ENCODE measurements at places on chromosomes 1 and 21.
A peak's percentile ranks its signal among the peaks of the same experiment; 100 is the strongest.

GRCh38 chr1:154943649-154944400, 7.3 kb upstream of the PMVK start:
- DNase-seq, result no peak

DNA sequence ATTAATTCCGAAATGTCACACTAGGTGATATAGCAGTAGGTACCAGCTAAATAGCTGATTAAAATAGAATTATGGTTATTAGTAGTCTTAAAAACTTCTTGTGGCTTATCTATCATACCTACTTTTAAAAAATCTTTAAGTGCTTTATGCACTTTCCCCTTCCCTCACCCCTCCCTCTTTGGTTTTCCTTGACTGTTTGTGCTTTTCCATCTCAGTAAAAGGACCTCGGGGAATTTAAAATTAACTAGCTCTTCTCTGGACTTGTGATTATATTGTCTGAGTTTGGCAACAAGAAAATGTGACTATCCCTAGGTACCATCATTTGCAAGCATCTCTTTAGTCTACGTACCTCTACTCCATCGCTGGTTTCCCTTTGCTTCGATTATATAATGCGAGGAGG, 11.2 kb downstream of the COX20 start:
- DNase-seq, result no peak

- no peak for DNase-seq
Observed at GRCh38 chr1:68516066-68516465, 19.2 kb upstream of the DEPDC1 start.

- no peak for DNase-seq
Observed at GRCh38 chr1:40712405-40712944, 21.0 kb downstream of the NFYC start.

- no peak for DNase-seq
Observed at GRCh38 chr1:181658581-181658980, 175.3 kb downstream of the CACNA1E start.

GRCh38 chr21:44914176-44914874, 6.4 kb downstream of the ITGB2 start:
- peak; percentile 74 for DNase-seq

- no peak for DNase-seq
Observed at GRCh38 chr1:17119076-17119772, at the start of gene PADI2. PADI2 (minus strand) TSS chr1:17119451; CDS start chr1:17119371, 80 bp downstream.

DNA sequence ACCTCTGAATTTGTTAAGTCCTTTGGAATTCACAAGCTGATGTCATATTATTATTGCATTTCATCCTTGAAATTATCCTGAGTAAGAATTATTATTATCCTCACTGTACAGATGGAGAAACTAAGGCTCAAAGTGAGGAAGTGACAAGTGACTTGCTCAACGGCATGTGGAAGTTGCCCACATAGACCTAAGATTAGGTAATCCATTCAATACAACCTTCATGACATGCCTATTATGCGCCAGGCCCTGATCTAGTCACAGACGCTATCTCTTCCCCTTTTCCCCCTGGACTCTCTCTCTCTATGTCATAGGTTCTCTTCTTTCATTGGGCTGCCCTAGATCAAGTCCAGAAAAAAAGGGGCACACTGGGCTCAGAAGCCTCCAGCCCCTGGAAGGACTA, 84.9 kb upstream of the KCNK2 start:
- no peak for DNase-seq

- DNase-seq, result no peak
Observed at GRCh38 chr1:150826299-150826698, 18.2 kb upstream of the CTSK start.

DNA sequence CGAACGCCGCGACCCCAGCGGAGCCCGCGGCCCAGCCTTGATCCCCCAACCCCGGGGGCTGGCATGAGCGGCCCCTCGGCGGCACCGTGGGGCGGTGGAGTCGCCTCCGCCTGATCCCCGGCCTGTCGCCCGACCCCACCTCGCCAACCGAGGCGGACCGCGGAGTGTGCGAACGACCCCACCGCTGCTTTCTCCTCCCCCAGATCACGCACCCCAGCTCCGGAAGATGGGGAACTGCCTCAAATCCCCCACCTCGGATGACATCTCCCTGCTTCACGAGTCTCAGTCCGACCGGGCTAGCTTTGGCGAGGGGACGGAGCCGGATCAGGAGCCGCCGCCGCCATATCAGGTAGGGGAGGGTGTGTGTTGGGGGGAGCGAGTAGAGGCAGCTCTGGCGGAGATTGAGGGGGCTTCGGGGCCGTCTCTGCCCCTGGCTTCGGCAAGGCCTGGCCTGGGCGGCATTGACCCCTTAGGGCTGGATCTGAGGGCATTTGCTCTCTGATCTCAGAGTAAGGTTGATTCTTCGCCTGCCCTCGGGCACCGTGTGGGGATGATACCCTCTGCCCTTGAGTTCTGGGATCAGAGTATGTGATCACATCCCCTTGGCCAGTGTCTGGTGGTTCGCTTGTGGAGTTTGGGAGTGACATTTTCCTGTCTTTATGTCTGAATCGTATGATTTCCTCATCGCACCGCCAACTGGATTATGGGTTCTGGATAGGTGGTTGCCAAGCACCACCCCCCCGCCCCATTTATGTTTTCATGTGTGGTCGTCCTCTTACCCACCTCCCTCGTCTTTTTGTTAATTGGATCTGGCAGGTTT, 668 bp downstream of the RNF11 start:
- peak; percentile 24 for DNase-seq

DNA sequence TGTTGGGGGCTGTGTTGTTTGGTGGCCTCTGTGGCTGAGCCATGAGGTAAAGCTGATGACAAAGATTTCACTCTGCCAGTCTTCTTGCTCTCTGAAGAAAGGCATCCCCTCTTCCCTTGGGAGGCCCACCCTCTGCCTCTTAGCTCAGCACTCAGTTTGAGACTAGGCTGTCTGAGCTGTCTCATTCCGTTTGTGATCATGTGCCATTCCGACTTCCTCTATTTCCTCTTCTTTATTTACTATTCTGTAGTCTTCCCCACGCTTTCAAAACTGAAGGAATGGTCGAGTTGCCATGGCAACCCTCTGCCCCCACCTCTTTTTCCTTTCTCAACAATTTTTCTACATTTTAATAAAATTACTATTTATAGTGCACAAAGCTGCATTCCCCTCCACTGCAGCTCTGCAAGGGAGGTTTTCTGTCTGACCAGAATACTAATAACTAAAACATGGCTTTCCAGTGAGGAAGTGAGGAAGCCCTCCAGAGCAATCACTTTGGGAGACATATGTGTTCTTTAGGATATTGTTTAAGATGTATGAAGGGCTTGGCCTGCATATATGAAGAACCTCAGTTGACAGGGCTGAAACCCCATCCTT, 30.8 kb downstream of the KCNA3 start:
- no peak for DNase-seq

GRCh38 chr1:60151311-60151710, 77.7 kb upstream of the C1orf87 start:
- no peak for DNase-seq

Measured in activated gamma-delta T cell treated with Interleukin-2 at 50 U/mL for 16 hours (primary cell).